Subcutaneous preadipocyte (primary cell): ENCODE measurements at places on chromosomes 2 and 18. TPM values are rescaled to one million over a fixed set of nuclear protein-coding genes. Genes with fewer than 3 reads are reported as not detected.

Gene MEP1B
- total RNA-seq, result not detected in 2 replicates

Gene OSR1
- total RNA-seq, result 32.8 and 48.1 TPM in 2 replicates

Gene DDX18
- total RNA-seq, result 40.1 and 60.8 TPM in 2 replicates

Gene GALNT3
- under 0.01 and 0.20 TPM in 2 replicates for total RNA-seq
